ENCODE measurements at places on chromosomes 12 and 14.

DNA sequence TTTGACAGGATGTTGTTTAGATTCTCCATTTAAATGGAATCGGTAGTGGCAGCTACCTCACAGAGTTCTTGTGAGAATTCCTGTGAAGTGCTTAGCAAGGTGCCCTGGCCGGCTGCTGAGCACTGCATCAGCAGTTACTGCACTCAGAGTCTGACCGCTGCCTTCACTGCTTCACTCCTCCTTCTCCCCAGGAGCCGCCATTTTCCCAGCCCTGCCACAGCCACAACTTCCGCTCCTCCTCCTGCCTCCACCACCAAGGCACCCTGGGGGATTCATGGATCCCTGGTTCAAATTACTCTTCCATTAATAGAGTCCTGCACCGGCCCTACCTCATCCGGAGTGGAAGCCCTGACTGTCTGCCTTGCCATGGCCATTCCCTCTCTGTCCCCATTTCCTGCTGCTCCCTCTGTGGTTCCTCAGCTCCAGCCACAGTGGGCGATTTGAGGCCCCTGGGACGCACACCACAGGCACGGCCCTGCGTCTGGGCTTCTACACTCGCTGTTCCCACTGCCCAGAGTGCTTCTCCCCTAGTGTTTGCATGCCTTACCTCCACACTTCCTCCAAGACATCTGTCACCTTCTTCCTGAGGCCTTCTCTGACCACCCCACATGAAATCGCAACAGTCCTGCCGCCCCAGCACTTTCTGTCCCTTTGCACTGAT is 210.3 kb downstream of the IPO8 start:
- H3K27ac ChIP-seq: no peak overlapping the region
- H3K4me3 ChIP-seq: no peak overlapping the region
- H3K27me3 ChIP-seq: no peaks in the 10 kb centered on the region
- DNase-seq: no peak
- H3K36me3 ChIP-seq: no peaks in the 10 kb centered on the region
- H3K4me1 ChIP-seq: no peaks in the 10 kb centered on the region

GRCh38 chr14:92558319-92558718 is 44.7 kb downstream of the RIN3 start:
- no peak overlapping the region for H3K27ac ChIP-seq
- peaks cover 17% of the 10 kb centered on the region for H3K4me1 ChIP-seq
- no peak overlapping the region for H3K4me3 ChIP-seq
- no peaks in the 10 kb centered on the region for H3K27me3 ChIP-seq
- no peak for DNase-seq

- H3K4me1 ChIP-seq: no peaks in the 10 kb centered on the region
- peaks cover 4% of the 10 kb centered on the region for H3K36me3 ChIP-seq
- H3K27ac ChIP-seq: no peak overlapping the region
- DNase-seq: no peak
- H3K4me3 ChIP-seq: no peak overlapping the region
- H3K27me3 ChIP-seq: no peaks in the 10 kb centered on the region
Measured at GRCh38 chr12:3002646-3003045, 43.4 kb downstream of the TEAD4 start.

GRCh38 chr12:108838194-108839017 is 19.0 kb downstream of the SSH1 start:
- H3K4me3 ChIP-seq: no peak overlapping the region
- peak; percentile 97 for DNase-seq
- H3K27me3 ChIP-seq: no peaks in the 10 kb centered on the region
- no peaks in the 10 kb centered on the region for H3K36me3 ChIP-seq

DNA sequence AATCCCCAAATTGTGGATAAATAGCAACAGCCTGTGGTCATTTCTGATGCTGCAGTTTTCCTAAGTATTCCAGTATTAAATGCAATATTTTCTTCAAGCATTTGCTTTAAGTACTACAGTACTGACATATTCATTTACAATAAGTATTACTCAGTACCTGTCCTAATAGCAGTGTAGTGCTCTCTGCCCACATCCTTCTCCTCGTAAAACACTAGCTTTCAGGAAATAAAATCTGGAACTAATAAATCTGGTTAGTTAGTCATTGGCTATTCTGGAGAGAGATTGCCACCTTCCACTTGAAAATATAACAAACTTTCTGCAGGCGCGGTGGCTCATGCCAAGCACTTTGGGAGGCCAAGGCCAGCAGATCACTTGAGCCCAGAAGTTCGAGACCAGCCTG is 441.5 kb downstream of the PRKD1 start:
- no peak overlapping the region for H3K4me3 ChIP-seq
- H3K36me3 ChIP-seq: no peaks in the 10 kb centered on the region
- no peak overlapping the region for H3K27ac ChIP-seq
- no peaks in the 10 kb centered on the region for H3K27me3 ChIP-seq
- DNase-seq: no peak

DNA sequence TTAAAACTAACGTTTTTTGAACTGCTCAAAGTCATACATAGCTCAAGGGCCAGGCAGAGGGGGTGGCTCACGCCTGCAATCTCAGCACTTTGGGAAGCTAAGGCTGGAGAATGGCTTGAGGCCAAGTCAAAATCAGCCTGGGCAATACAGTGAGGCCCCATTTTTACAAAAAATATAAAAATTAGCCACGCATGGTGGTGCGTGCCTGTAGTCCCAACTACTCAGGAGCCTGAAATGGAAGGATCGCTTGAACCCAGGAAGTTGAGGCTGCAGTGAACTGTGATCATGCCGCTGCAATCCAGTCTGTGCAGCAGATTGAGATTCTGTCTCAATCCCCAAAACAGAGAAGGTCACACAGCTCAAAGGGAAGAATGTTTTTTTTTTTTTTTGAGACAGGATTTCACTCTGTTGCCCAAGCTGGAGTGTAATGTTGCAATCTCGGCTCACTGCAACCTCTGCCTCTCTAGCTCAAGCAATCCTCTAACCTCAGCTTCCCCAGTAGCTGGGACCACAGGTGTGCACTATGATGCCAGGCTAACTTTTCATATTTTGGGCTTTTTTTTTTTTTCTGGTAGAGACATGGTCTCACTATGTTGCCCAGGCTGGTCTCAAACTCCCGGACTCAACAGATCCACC is 2.9 kb downstream of the RBM23 start:
- peak overlapping the region; percentile 3 for H3K27ac ChIP-seq
- H3K36me3 ChIP-seq: peaks cover 6% of the 10 kb centered on the region
- no peak for DNase-seq
- H3K4me1 ChIP-seq: peaks cover 33% of the 10 kb centered on the region
- H3K4me3 ChIP-seq: no peak overlapping the region
- H3K27me3 ChIP-seq: no peaks in the 10 kb centered on the region

DNA sequence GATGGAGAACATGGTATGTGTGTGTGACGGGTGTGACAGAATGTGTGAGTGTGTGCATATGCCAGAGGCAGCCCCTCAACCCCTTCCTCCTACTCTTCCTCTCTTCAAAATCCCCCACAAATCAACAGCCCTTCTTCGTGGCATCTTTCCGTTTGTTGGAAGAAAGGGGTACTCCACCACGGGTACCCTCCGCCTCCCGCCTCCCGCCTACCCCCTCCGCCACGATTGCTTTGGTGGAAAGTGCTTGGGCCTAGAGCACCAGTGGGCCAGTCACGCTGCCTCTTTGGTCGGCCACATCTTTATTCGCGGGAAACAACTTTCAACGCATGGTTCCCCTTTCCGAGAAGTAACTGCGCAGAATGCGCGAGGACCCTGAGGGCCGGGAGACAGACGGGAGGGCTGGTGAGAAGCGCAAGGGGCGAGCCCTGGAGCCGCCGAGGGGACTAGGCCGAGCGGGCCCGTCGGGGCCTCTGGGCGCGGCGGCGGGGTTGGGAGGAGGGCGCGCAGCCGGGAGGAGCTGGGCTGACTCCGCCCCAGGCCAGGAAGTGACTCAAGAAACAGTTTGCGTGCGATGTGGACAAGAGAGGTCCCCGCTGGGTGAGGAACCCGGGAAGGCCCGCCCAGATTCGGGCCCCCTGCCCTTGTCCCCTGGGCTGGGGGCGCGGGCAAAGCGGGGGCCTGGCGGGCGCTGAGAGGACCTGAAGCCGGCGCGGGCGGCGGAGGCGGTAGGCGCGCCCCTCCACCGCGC is at the start of the genes CBLN3 and KHNYN:
TSS of gene CBLN3 (minus strand) at position 274 of the 748 bp plus-strand sequence. CDS start 614 bp downstream, outside the sequence.
TSS of gene KHNYN (plus strand) at position 560 of the 748 bp plus-strand sequence. CDS start 777 bp downstream, outside the sequence.
- H3K27ac ChIP-seq: peak within 1 kb of the TSS; percentile 94
- H3K36me3 ChIP-seq: peaks cover 29% of the 10 kb centered on the region
- no peaks in the 10 kb centered on the region for H3K27me3 ChIP-seq
- H3K4me1 ChIP-seq: peaks cover 43% of the 10 kb centered on the region
- H3K4me3 ChIP-seq: peak within 1 kb of the TSS; percentile 80

DNA sequence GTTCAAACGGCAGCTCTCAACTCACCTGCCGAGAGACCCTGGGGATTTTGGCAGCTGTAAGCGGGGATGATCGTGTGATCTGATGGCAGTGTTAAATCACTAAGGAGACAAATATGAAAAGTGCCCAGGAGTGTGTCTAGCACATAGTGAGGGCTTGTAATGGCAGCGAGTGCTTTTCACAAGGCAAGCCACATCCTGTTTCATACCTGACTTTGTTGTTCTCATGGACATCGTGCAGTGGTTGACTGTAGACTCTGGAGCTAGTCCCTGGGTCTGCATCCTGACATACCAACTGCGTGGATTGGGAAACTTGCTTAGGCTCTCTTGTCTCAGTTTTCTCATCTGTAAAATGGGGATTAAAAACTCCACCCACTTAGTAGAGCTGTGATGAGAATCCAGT is 148.5 kb downstream of the VRK1 start:
- H3K4me3 ChIP-seq: no peak overlapping the region
- H3K27ac ChIP-seq: no peak overlapping the region
- no peaks in the 10 kb centered on the region for H3K27me3 ChIP-seq
- H3K4me1 ChIP-seq: no peaks in the 10 kb centered on the region

DNA sequence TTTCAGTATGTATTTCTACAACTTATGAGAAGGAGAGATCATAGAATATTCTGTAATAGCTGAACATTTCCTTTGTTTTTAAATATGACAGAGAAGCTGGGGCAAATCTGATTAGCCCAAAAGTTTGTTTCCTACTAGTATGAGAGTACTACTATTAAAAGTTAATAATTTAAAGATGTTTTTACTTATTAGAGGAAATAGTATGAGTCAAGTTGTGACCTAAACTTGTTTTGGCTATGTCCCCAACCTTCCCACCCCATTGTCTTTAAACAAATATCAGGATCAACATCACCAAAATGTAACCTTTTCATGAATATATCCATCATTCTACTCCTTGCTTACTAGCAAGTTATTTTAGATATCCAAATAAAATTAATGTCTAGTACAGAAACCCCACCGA is 10.5 kb downstream of the GNPNAT1 start:
- H3K27ac ChIP-seq: no peak overlapping the region
- no peaks in the 10 kb centered on the region for H3K4me1 ChIP-seq
- no peak for DNase-seq
- peaks cover under 1% of the 10 kb centered on the region for H3K36me3 ChIP-seq
- no peak overlapping the region for H3K4me3 ChIP-seq

- H3K4me3 ChIP-seq: no peak overlapping the region
- H3K27me3 ChIP-seq: no peaks in the 10 kb centered on the region
- H3K36me3 ChIP-seq: no peaks in the 10 kb centered on the region
- peaks cover 25% of the 10 kb centered on the region for H3K4me1 ChIP-seq
- no peak overlapping the region for H3K27ac ChIP-seq
- no peak for DNase-seq
Measured at GRCh38 chr12:8687846-8688601, 9.8 kb upstream of the RIMKLB start.

Measured in upper lobe of left lung (tissue), 6 donors.